ENCODE measurements at places on chromosomes 2 and 18.

DNA sequence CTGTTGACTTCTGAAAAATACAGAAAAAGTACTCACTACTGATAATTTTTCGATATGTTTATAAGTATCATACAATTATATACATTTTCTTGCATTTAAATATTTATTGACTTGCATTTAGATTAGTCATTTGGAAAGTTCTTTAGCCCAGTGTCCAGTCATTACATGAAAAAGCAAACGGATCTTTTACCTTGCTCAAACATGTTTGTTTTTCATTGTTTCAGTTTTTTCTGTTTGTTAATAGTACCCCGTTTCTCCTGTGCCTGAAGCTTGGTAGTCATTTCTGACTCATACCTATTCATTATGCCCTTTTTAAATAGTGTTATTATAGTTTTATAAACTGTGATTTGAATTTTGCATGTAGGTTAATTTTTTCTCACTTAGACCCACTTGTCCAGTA lies 28.1 kb downstream of the CEP192 start:
- no peak for DNase-seq

DNA sequence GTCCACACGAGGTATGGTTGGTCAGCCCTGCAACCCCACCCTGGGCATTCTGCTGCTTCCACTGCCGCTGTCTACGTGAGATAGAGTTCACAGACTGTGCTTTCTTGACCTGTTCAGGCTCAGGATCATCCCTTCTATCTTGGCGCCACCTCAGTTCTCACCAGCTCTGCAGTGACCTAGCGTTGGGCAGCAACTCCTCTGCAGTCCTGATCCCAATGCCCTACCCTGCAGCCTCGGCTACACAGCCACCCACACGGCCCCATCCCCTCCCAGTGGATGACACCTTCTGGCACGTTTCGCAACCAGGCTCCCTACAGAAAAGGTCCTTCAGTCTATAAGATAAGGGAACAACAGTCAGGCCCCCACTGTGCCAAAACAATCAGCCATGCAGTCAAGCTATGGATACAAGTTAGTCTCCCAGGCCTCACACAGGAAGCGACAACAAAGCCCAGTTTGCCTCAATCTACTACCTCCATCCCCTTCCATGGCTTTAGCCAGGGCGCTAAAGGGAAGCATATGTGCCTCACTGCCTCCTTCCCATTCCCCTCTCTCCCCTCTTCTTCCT lies 317.9 kb upstream of the PKDCC start:
- DNase-seq, result no peak

DNA sequence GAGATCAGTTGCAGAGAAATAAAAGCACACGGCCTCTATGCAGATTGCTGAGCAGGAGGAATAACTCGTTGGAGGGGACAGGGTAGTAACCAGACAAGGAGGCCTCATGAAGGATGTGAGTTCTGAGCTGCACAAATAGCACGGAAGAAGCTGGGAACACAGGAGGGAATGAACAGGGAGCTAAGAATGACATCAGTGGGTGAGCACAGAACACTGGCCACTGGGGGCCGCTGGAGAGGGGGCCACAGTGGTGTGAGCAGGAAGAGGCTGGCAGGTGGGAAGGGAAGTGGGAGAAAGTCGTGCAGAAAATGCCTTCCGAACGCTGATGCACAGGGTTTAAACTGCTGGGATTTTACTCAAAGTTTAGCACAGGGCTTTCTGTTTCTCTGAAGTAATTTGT lies 61.0 kb downstream of the ZAP70 start:
- no peak for DNase-seq

DNA sequence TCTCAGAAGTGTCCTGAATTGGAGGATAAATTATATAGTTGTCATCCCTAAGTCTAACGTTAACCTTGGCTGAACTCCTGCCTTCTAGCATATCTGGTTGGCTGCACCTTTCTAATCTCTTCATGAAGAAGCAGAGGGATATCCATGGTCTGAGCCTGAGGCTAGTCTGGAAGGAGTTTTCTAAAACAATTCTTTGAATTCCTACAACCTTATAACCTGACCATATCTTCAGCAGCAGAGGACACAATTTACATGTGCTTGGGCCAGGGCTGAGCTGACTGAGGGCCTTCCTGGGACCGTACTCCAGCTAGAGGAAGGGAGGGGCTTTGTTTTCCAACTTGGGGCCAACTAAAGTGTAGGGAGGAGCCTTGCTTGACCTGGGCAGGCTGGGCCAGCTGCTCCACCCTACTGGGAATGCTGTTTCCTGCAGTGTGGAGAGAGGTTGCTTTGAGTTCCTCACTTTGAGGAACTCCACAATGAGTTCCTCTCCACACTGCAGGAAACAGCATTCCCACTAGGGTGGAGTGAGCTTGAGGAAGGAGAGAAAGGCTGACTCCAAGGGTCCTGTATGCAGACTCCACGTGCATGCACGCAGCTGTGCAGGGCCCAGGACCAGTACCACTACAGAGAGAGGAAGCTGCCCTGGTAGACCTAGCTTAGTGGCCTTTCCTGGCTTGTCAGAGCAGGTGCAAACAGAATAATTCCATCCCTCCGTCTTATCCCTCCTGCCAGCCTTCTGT lies 19.6 kb downstream of the CEP68 start:
- DNase-seq, result no peak

DNA sequence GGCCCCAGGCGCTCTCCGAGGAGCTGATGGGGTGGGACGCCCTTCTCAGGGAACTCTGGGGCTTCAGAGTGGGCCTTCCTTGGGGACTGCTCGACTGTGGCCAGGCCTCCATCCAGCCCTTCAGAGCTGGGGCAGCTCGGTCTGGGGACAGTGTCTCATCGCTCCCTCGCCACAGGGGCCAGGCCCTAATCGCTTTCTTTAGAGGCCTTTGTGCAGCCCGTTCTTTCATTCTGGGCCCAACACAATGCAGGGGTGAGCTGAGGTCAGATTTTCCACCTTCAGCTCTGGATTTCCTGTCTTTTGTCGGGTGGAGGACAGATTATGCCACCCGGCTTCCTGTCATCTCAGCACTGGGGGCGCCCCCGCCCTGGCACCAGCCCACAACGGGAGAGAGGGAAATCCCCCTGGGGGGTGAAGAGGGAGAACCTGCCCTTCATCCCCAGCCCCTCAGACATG lies 25.2 kb downstream of the MYCN start:
- no peak for DNase-seq

- DNase-seq, result no peak
Measured at GRCh38 chr18:49966090-49966489, 152.8 kb upstream of the ACAA2 start.

DNA sequence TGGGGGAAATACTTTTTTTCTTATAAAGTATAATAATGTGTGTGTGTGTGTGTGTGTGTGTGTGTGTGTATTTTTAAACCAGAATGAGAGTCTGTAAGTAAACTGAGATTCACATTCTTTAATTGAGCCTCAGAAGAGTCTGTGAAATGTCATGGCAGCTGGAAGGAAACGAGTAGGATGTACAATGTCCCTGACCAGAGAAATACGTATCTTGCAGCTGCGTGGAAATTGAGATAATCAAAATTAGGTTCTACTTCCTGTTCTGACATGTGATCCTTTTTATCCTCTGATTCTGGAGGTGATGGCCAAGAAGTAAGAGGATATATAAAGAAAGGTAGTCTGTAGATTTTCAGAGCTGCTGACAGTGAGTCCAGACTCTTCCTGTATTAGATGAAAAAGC lies 50.0 kb downstream of the SH3RF3 start:
- no peak for DNase-seq

GRCh38 chr2:20818820-20819219 lies 4.1 kb downstream of the LDAH start:
- no peak for DNase-seq

- DNase-seq, result no peak
Measured at GRCh38 chr2:168995744-168996143, 35.4 kb downstream of the ABCB11 start.

GRCh38 chr18:3402982-3403451 lies 47.0 kb upstream of the TGIF1 start:
- DNase-seq, result peak; percentile 4

DNA sequence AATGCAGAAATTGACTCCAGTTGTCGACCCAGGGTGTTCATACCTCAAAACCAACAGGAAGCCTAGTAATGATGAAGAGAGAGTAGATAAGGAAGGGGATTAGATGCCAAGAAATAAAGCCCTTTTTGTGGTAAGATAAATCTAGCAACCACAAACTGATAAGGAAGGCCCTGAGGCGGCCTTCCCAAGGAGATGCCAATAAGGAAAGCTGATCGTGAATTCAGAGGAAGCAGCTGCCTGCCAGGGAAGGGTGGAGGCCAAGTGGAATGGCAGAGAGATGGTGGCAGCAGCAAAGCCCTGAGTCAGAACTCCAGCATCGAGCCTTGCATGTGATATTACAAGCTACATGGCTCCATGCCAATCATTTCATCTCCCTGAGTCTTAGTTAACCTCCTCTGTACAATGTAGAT lies 126.3 kb downstream of the IRS1 start:
- DNase-seq, result no peak

- no peak for DNase-seq
Measured at GRCh38 chr2:69597843-69598610, 45.5 kb downstream of the AAK1 start.

- DNase-seq, result no peak
Measured at GRCh38 chr18:21192308-21192624, 49.8 kb upstream of the GREB1L start.

- no peak for DNase-seq
Measured at GRCh38 chr2:130985831-130986649, 107.2 kb downstream of the FAM168B start.

- no peak for DNase-seq
Measured at GRCh38 chr2:228615496-228615895, 434.0 kb upstream of the SPHKAP start.

GRCh38 chr18:74271635-74272034 lies 20.1 kb downstream of the CYB5A start:
- no peak for DNase-seq

- DNase-seq, result no peak
Measured at GRCh38 chr2:38371235-38371634, 5.8 kb downstream of the ATL2 start.

- DNase-seq, result no peak
Measured at GRCh38 chr2:199470672-199471442, 13.1 kb upstream of the SATB2 start.

DNA sequence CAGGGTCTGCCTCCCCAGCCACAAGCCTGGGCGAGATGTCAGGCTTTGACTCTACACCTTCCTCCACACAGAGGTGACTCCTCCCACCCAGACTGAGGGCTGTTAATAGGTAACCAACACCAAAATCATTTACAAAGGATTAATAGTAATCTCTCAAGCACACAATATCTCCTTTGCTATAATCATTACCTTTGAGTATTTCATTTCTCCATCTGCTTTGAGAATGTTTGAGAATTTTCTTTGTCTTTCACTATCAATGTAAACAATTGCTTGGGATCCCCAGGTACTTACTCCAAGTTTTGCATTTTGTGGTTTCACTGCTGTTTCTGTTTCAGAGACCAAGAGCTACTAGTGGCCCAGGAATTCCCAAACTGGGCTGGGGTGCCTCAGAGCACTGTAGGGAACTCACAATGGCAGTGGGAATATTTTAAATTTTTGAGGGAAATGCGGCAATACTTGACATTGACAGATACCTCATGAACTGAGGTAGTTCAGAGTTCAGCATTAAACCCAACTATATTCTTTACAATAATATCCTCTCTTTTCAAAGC lies 166.4 kb upstream of the MGAT5 start:
- DNase-seq, result no peak

DNA sequence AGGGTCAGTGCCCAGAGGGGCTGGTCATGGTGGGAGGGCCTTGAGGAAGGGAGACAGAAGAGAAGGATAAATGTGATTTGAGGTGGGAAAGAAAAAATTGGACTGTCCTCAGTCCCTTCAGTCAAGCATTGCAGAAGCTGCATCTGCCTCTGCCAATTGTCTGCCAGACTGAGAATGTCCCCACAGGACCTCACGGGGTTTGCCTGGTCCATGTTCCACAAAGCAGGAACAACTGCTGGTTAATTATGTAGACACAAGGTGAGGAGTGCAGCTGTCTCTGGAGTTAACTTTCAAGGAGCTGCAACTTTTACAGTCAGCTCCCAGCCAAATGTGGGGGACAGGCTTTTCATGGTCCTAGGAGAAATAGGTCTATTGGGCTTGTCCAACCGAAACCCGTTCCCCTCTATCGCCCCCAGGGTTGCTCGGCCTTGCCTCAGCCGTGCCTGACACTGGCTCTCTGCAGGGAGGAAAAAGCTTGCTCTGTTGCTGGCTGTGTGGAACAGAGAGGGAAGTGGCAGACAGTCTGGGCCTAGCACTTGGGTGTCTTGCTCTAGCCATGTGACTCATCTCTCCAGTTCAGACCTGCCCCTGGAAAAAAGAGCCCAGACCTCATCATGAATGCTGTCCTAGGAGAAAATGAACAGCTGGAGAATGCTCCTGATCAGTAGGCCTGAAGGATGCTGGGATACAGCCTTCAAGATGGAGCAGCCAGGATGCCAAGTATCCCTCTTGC lies 31.1 kb upstream of the PAX8 start:
- DNase-seq, result no peak

GRCh38 chr18:10131460-10132395 lies 217.9 kb downstream of the VAPA start:
- DNase-seq, result no peak

- no peak for DNase-seq
Measured at GRCh38 chr2:231707625-231707926, 749 bp upstream of the PTMA start.

GRCh38 chr2:195782156-195782555 lies 125.1 kb downstream of the SLC39A10 start:
- DNase-seq, result no peak

- DNase-seq, result no peak
Measured at GRCh38 chr18:48800466-48800865, 150.3 kb downstream of the SMAD7 start.

DNA sequence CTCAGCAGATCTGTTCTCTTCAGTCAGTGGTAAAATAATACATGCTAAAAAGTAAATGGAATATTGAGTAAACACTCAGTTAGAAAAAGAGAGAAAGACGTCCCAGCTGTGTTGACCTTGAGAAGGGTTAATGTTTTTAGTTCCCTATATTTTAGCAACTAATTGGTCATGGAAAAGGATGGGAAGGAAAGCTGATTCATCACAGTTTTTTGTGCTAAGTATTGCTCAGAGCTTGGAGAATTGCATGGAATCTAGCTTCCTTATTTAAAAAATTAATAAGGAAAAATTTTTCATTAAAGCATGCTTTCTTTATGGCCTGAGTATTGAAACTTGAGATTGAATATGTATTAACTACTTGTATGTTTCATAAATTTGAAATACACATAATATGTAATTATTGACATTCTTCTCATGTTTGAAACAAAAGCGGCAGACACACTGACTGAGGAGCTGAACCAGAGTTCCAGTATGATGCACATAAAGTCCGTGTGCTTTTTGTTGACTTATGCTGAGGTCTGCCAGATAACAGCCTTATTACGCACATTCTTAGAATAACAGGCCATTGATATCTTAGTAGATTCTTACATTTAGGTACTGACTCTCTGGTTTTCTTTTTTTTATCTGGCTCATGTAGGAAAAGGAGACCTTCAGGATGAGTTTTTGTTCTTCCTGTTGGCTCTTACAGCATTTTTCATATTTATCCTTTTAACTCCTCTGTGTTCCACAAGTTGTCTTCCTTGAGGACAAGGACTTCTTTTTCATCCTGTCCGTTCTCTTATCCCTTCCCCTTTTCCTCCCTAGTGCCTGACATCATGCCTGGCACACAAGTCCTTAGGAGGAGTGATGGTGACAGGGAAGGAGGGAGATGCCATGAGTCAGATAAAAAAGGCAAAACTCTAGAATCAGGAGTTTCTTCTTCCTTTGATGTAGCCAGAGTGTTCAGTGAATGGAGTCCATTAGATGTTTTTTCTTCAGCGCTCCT lies 194.1 kb downstream of the PTPRM start:
- DNase-seq, result no peak
